CD4-positive, alpha-beta T cell treated with Interleukin-15 for 1 hour (primary cell): ENCODE measurements at places on chromosomes 2 and 18.

DNA sequence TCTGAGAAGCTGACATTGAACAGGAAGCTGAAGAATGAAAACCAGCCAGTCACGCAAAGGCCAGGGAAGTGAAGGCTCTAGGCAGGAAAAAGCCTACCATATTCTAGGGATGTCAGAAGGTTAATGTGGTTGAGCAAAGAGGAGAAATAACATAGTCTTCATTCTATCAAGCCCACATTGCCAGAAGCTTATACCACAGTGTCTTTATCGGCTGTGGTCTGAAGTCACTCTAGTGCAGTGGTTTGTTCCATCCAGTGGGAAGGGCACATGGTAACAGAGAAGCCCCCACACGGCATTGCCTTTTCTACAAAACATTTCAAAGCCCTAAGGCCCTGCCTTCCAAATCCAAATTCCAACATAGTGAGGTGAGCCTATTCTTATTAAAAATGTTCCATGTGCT, 311.3 kb downstream of the TNS1 start:
- no peak for DNase-seq

GRCh38 chr18:12637393-12637792, 20.5 kb downstream of the SPIRE1 start:
- DNase-seq = no peak

DNA sequence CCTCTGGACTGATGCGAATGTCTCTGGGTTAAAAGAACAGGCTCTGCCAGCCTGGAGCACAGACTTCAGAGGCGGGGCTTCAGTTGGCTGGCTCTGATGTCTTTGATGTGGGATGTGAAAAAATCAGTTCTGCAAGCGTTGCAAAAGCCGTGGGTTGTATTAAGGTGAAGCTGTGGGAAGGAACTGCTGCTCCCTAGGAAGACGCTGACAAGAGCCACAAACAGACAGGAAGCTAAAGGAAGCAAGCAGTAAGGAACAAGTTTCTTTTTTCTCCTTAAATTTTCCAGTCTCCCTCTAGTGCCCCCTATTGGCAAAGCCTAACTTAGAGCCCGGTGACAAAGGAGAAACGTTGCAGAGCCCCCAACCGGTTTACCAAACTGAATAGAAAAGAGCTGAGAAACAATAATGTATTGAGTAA, 239.0 kb downstream of the CCDC178 start:
- no peak for DNase-seq

- no peak for DNase-seq
Observed at GRCh38 chr2:171287611-171288010, 126.9 kb upstream of the TLK1 start.

GRCh38 chr2:96537734-96538486, 1.4 kb downstream of the ARID5A start:
- DNase-seq = peak; percentile 76

DNA sequence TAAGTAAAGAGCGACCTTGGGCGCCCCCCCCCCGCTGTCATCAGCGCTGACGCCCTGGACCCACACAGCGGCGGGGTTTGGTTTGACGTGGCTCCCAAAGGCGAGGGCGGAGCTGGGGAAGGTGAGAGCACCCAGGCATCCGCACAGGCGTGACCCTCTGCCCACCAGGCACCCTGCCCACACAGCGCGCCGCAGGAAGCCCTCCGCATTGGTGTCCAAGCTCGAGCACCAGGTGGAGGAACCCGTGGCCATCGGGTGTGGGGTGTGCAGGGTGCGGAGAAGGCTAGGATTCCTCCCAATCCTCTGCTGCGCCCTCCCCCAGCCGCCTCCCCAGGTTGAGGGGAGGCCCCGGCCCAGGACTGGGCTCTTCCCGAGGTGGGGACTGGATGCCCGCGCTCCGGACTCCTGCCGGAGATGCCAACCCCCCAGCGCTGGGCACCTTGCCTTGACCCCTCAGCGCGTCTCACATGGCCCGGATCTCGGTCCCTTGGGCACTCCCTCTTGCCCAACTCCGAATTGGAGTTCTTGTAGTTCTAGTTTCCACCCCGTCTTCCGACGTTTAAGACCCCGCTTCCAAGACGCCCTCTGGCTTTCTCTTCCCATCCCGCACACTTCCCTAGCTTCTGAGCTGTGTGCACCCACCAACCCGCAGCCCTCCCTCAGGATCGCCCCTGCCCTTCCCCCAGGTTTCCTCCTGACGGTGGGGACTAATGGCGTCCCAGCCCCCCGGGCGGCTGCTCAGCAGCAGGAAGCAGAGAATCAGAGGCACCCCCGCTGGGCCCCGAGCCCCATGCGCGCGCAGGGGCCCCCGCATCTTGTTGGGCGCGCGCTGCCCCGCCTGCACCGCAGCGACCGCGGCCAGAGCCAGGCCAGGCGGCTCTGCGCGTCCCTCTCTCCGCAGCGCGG, 25.9 kb upstream of the RESP18 start:
- DNase-seq = no peak

DNA sequence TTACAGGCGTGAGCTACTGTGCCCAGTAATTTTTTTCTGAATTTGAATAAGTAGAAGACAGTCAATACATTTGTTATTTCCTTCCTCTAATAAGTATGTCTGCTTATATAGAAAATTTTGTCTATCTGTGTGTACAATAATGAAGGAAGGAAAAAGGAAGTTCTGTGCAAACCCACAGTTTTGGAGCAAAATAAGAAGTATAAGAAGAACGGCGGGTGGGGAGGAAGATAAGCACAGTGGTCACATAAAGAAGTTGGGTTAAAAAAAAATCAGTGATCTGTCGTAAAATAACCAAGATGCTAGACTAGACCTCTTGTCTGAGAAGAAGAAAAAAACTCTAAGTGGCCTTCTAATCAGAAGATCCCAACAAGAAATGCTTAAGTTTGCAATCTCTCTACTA, 20.2 kb downstream of the MGAT4A start:
- no peak for DNase-seq

DNA sequence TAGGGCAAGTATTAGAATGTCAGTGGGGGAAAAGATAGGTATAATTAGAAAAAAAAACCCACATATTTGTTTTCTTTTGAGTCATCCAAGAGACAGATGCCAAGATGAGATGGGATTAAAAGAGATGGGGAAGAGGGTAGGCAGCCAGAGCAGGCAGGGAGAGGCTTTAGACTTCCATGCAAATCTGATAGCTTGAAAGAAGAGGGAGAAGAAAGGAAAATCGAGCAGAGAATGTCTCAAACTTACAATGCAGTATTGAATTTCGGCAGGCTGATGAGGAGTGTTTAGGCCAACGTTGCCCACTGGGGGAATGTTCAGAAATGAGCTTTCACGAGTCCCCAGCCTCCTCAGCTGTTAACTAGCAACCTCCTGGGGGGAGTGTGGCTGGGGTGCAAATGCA, 91.3 kb downstream of the SPATS2L start:
- DNase-seq = no peak
